ENCODE measurements at places on chromosomes 3 and 15.
A peak's percentile ranks its signal among the peaks of the same experiment; 100 is the strongest.

DNA sequence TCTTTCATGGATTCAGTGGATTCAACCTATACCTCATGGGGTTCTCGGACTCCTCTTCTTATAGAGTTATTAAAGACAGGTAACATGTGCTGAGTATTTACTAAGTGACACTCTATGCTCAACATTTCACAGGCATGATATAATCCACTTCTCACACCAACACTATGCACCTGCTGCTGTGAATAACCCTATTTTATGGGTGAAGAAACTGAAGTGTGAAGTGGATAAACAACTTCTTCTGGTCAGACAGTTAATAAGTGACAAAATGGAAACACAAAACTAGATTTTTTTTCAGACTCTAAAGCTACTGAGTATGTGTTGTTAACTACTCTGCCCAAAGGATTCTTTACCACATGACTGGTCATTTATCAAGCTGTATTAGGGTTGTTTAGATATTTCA is 403.5 kb downstream of the DIPK2A start:
- DNase-seq: no peak

GRCh38 chr15:95840004-95840403 is 490.5 kb upstream of the NR2F2 start:
- DNase-seq: no peak

DNA sequence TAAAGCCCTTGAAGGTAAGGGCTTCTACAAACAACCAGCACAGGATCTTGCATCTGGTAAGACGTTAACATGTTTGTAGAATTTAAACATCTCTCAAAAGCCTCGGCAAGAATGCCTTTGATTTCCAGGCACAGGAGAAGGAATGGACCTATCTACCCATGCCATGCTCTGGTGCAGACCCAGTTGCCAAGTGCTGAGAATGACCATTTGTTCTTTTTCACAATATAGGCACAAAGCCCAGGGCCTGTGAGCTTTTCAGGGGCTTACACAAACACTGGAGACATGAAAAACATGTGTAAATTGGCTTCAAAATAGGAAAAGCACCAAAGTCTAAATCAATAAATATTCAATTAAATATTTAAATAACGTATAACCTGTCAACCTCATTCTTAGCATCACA is 266.9 kb upstream of the TTC14 start:
- DNase-seq: no peak

DNA sequence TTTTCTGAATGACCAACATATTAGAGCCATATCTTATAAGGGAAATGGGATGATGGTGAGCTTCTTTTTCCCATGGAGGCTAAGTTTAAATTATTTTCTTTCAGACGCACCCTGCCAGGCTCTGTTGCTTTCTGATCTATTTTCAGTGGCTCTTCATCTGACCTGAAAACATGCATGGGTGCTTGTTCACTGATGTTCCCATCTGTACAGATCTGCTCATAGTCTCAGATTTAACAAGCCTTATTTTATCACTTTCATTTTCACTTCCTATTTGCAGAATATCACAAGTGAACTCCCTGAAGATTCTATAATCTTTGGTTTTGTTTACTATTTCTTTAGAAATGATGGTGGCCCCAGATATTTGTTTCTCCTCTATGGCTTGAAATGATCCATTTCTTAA is 31.1 kb upstream of the SUCLG2 start:
- DNase-seq: no peak

GRCh38 chr3:59450946-59451763 is 401.3 kb upstream of the CFAP20DC start:
- DNase-seq: no peak

DNA sequence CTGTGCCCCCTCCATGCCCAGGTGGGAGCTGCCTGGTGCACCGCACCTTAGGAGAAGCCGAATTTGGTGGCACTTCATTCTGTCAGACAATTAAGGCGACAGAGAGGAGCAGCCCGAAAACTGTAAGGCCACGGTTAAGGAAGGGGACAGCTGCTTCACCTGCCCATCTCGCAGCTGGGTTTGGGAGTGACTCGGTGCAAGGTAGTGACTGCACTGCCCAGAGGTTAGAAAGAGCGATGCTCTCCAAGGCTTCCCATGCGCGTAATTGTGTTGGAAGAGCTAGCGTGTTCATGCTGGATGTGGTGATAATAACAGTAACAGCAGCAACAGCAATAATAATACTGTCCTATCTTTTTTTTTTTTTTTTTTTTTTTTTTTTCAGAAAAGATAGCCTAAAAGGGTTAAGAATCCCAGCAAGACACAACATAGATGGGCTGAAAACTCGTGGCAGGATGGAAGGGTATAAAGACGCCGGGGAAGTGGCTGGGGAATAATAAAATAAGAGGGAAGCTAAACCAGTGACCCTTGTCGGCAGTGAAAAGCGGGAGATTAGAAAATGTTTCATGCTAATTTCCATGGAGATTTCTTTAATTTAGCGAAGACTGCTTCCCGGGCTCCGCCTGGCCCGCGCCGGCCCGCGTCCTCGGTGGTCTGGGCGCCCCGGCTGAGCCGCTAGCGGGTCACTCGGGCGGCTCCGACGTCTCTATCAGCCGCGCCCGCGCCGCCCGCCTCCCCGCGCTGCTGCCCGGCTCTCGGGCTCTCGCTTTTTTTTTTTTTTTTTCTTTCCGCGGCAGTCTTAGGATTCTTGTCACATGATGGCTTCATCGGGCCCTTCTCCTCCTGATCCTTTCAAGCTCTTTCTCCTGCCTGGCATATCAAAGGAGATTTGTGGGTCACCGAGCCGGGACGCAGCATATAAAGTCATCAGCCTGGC is 617.1 kb downstream of the NR2F2 start:
- peak; percentile 4 for DNase-seq

- no peak for DNase-seq
Observed at GRCh38 chr15:40162552-40162951, 1.7 kb downstream of the BUB1B start.

- no peak for DNase-seq
Observed at GRCh38 chr3:95521396-95521795, 1293.0 kb upstream of the EPHA6 start.

GRCh38 chr3:155252535-155252934 is 40.9 kb downstream of the STRIT1 start:
- DNase-seq: no peak

DNA sequence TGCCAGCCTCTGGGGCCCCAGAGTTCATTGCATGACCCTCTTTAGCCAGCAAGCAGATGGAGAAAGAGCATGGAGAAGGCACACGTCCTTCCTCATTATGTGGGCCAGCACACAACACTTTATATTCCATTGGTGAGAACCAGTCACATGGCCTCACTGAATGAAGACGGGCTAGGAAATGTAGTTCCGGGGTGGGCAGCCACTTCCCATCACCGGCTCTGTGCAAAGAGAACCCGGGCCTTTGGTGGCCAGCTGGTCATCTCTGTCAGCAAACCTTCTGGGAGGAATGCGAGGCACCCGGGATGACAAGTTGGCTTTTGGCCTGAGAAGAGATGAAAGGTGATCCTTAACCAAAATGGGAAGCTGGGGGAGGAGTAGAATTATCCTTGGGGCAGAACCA is 90.2 kb upstream of the VGLL4 start:
- no peak for DNase-seq

DNA sequence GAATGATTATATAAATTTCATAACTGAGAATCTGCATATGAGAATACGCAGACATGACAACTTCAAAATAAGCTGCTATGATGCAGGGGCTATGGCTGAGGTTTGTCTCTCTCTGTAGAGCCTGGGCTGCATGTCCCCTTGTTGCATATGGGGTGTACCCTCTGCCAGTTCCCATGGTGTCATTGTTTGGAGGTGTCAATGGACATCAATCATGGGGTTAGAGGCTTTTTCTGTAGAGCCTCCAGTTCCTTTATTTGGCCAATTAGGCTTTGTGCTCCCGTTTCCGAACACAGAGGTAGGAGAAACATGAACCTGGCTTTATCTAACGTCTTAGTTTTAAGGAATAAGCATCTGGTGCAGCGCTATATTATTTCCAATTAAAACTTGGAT is 77.3 kb upstream of the RARB start:
- DNase-seq: no peak

GRCh38 chr3:108838436-108838835 is 15.8 kb downstream of the TRAT1 start:
- DNase-seq: no peak

- DNase-seq: no peak
Observed at GRCh38 chr3:119911748-119912147, 129.8 kb downstream of the NR1I2 start.

DNA sequence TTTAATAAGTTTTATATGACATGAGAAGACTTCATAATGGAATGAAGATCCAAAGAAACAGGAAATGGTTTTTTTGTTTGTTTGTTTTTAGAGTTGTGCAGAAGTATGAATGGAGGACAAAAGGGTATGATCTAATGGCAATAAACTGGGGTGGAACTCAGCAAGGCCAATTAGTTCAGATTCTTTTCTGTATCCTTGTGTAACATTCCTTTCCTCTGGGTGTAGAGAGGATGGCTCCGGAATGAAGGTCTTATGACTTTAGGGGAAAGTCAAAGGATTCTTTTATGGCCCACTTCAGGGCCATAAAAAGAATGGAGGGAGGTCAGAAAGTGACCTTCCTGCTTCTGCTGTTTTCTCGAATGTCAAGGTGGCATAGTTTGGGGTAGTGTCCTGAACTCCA is 152.6 kb downstream of the DPH6 start:
- no peak for DNase-seq

GRCh38 chr3:129058441-129059200 is 2.0 kb upstream of the GP9 start:
- peak; percentile 15 for DNase-seq

DNA sequence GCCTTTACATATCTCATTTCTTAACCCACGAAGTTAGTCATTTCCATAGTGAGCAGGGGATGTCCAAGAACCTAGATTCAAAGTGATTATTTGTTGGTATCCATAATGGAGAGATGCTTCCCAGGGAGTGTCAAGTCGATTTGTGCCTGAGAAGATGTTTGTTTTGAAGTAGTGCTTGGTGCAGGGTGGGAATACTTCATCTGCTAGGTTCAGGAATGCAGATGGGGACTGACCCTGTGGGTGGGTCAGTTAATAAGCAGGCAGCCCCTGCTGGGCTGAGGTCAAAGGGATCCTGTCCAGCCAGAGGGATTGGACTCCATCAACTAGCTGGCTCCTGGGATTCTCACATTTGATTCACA is 44.1 kb upstream of the VILL start:
- no peak for DNase-seq

GRCh38 chr3:20352546-20353179 is 166.7 kb upstream of the SGO1 start:
- DNase-seq: no peak

DNA sequence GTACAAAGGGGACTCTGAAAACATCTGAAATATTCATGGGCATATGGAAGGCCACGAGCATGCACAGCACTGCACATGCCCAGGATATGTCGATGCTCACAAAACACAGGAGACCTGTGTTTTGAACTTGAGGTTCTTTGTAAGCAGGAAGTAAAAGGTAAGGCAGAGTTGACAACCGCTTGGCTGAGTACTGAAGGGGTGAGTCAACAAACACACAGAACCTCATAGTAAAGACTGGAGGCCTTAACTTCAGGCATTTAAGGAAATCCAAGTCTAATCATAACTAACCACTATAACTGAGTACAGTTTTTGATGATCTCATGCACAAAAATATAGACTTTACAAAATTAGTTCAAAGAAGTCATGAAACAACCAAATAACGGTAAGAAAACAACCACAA is 80.6 kb downstream of the MYO9A start:
- peak; percentile 39 for DNase-seq

- no peak for DNase-seq
Observed at GRCh38 chr3:113637756-113638155, 58.7 kb downstream of the USF3 start.

- DNase-seq: no peak
Observed at GRCh38 chr3:12902181-12902999, 61.0 kb upstream of the RPL32 start.

DNA sequence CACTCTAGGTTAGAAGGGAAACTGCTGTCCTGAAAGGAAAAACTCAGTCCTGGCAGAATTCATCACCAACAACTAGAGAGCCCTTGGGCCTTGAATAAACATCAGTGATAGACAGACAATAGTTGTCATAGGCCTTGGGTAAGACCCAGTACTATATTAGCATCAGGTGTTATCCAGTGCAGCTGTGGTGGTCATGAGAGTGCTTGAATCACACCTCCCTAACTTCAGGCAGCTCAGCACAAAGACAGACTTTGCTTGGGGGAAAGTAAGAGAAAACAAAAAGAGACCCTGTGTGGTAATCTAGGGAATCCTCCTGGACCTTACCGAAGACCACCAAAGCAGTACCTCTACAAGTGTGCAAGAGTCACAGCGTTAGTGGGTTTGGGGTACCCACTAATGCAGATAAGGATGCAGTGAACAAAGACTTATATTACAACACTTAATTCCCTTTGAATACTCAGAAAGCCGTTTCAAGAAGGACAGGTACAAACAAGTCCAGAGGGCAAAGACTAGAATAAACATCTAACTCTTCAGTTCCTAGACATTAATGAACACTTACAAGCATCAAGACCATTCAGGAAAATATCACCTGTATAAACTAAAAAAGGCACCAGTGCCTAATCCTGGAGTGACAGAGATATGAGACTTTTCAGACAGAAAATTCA is 332.3 kb upstream of the EPHA3 start:
- DNase-seq: no peak

GRCh38 chr3:47008234-47008796 is 28.8 kb downstream of the NBEAL2 start:
- DNase-seq: no peak

- peak; percentile 8 for DNase-seq
Observed at GRCh38 chr3:186099178-186099577, 9.7 kb downstream of the ETV5 start.

GRCh38 chr3:127674101-127674721 is 1.5 kb downstream of the ABTB1 start:
- DNase-seq: no peak

DNA sequence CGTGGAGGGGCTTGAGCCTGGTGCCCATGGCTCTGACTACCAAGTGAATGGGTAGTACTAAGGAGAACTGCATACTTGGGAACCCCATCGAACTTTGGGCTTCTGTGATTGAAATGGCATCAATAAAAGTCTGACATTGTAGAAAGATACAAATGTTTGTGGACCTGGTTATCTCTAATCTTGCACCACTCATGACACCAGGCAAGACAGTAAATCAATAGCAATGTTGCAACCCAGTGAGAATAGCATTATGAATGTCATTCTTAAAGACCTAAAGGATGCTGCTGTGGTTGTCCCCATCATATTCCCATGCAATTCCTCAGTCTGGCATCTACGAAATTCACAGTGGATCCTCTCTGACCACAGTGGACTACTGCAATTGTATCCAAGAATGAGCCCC is 233.6 kb upstream of the LYSMD4 start:
- no peak for DNase-seq

- DNase-seq: no peak
Observed at GRCh38 chr15:81865850-81866537, 179.8 kb downstream of the MEX3B start.

- DNase-seq: no peak
Observed at GRCh38 chr3:119177321-119177720, 3.9 kb downstream of the UPK1B start.
